Suprapubic skin (tissue), 4 donors: ENCODE measurements at places on chromosomes 5 and 9. TPM values are rescaled to one million over a fixed set of nuclear protein-coding genes. Genes with fewer than 3 reads are reported as not detected.

The ANGPTL2 gene
- total RNA-seq: 19.2 TPM

The SOX30 gene
- not detected for total RNA-seq

The CDC20B gene
- not detected for total RNA-seq

The SSBP2 gene
- total RNA-seq: 54.1 TPM

The SLC45A2 gene
- 1.2 TPM for total RNA-seq

The GFI1B gene
- not detected for total RNA-seq

GRCh38 chr5:131104169-131104808 lies 60.8 kb downstream of the HINT1 start:
- H3K27ac ChIP-seq: no peak overlapping the region
- H3K4me1 ChIP-seq: no peaks in the 10 kb centered on the region
- H3K4me3 ChIP-seq: no peak overlapping the region
- H3K36me3 ChIP-seq: no peaks in the 10 kb centered on the region

DNA sequence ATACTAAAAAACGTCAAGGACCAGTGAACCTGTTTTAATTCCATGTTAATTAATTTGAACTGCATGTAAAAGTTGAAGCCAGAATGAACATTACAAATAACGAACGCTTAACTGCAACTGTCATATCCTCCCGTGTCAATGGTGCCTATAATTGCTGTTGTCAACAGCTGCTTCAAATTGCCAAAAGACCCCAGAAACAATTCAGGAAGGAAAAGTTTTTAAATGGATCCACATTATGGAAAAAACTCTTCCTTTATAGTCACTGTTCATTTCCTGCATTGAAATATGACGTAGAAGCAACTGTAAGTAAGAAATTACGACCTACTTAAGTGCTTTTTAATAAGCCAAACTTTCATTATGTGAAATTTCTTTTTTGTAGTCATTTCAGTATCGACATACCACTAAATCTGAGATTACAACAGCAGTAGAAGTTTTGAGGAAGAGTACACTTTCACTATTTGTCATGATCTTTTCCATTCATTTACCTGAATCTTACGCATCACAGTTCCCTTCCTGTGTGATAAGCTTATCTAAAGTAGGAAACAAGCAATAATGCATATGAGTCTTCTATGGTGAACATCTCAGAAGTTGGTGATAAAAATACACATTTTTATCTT lies 37.8 kb downstream of the MEF2C start:
- DNase-seq: no peak
- H3K36me3 ChIP-seq: no peaks in the 10 kb centered on the region
- H3K27me3 ChIP-seq: no peaks in the 10 kb centered on the region
- no peak overlapping the region for H3K27ac ChIP-seq
- no peaks in the 10 kb centered on the region for H3K4me1 ChIP-seq
- H3K4me3 ChIP-seq: no peak overlapping the region

DNA sequence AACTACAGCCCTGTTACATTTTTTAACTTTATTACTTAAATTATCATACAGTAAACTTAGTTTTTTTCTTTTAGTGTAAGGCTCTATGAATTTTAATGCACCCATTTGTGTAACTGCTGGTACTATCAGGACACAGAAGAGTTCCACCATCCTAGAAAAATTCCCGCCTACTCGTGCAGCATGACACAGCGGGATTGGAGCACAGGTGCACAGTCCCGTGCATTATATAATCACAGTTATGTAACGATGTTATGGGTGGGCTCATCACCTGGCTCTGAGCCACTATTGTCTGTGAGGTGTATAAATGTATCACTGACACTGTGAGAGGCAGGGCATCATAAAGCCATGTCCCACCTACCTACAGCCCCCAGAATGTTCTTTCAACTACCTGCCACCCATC lies 80.7 kb downstream of the DRD1 start:
- DNase-seq: no peak
- no peak overlapping the region for H3K4me3 ChIP-seq
- H3K36me3 ChIP-seq: no peaks in the 10 kb centered on the region

GRCh38 chr5:140043508-140043872 lies 391 bp upstream of the NRG2 start:
- peak overlapping the region; percentile 63 for H3K4me3 ChIP-seq
- DNase-seq: peak; percentile 56
- no peak overlapping the region for H3K27ac ChIP-seq
- peaks cover 24% of the 10 kb centered on the region for H3K27me3 ChIP-seq
- H3K4me1 ChIP-seq: peaks cover 44% of the 10 kb centered on the region

DNA sequence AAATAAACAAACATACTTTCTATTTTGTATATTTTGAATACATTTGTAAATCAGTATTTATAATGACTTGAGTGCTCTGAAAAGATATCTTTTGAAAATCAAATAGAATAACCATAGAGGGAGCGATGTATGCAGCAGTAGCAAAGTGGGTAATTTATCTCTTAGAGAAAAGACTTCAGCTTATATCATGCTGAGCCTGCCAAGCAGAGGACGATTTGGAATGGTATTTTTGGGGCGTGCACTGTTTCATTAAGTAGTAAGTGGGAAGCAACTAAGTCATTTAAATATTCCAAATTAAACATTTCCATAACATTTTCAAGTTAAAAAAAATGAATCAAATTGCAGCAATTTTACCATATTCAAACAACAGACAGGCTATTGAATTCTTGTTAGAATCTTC lies 147.6 kb downstream of the CDH10 start:
- no peak overlapping the region for H3K27ac ChIP-seq
- H3K4me3 ChIP-seq: no peak overlapping the region
- no peak for DNase-seq
- H3K4me1 ChIP-seq: no peaks in the 10 kb centered on the region
- no peaks in the 10 kb centered on the region for H3K36me3 ChIP-seq
- no peaks in the 10 kb centered on the region for H3K27me3 ChIP-seq

DNA sequence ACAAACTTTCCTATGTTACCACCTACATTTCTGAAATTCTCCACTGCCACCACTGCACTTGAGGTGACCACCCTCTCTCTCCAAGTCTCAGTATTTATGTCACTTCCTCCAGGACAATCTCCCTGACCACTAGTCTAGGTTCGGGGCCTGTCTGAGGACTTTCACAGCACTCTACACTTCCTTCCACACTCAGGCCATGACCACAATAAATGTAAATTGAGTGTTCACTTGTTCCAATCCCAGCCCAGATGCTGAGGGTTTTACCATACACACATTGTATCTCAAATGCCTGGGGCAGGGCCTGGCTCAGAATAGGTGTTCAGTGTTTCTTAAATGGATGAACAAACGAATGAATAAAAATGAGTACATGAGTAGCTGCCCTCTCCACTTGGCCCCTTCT lies 26.9 kb upstream of the CCNG1 start:
- peaks cover 13% of the 10 kb centered on the region for H3K4me1 ChIP-seq
- H3K27ac ChIP-seq: no peak overlapping the region
- H3K36me3 ChIP-seq: no peaks in the 10 kb centered on the region
- no peak for DNase-seq
- peaks cover 1% of the 10 kb centered on the region for H3K27me3 ChIP-seq

DNA sequence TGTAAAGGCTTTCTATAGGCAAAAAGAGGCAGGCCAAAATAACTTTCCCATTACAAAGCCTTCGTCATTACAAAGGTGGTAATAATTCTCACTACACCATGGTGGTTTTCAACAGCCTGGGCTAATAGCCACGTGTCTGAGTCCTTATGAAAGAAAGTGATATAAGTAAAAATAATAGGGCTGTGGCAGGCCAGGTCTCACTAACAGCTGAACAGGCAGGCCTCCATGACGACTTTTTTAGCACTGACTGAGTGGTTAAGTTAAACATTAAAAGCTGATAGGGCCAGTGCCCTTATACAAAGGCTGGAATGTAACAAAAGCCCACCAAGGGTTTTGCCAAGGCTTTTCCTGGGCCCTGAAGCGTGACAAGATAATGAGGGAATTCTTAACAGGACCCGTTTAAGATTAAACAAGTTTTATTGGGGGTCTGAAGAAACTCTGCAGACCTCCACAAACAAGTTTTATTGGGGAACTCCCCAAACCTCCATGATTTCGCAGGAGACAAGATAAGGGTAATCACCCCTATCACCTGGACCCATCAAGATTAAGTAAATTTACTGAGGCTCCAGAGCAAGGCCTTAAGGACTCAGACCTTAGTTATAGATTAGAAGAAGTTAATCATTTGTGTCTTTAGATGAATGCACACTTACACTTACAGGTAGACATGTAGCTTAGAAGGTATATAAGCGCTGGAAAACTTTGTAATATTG lies 412.9 kb downstream of the CHSY3 start:
- H3K36me3 ChIP-seq: no peaks in the 10 kb centered on the region
- no peak for DNase-seq
- H3K4me3 ChIP-seq: no peak overlapping the region
- no peaks in the 10 kb centered on the region for H3K27me3 ChIP-seq
- H3K4me1 ChIP-seq: no peaks in the 10 kb centered on the region
- H3K27ac ChIP-seq: no peak overlapping the region

GRCh38 chr9:94808926-94809700 lies 82.6 kb downstream of the AOPEP start:
- no peaks in the 10 kb centered on the region for H3K36me3 ChIP-seq
- no peak overlapping the region for H3K4me3 ChIP-seq
- DNase-seq: no peak

DNA sequence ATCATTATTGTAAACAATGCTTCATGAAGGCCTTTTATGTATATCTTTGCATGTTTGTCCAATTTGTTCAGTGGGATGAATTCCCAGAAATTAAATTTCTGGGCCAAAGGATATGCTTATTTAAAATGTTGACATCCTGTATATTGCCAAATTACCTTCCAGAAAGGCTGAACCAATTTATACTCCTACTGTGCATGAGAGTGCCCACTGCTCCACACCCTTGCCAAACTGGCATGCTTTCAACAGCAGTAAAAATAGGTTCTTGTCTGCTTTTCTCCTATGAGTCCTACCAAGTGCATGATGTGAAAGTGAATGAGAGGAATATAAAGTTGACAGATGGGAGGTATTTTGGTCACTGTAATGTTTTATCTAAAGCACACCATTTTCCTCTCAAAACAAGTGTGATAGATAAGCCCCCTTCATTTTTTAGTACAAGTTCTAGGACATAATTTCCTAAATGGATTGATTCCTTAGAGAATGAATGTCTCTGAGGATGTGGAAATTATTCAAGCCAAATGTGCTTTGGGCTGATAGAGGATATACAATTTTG lies 70.5 kb upstream of the ERBIN start:
- no peak overlapping the region for H3K4me3 ChIP-seq
- H3K4me1 ChIP-seq: no peaks in the 10 kb centered on the region
- no peaks in the 10 kb centered on the region for H3K27me3 ChIP-seq
- no peak overlapping the region for H3K27ac ChIP-seq
- no peak for DNase-seq

DNA sequence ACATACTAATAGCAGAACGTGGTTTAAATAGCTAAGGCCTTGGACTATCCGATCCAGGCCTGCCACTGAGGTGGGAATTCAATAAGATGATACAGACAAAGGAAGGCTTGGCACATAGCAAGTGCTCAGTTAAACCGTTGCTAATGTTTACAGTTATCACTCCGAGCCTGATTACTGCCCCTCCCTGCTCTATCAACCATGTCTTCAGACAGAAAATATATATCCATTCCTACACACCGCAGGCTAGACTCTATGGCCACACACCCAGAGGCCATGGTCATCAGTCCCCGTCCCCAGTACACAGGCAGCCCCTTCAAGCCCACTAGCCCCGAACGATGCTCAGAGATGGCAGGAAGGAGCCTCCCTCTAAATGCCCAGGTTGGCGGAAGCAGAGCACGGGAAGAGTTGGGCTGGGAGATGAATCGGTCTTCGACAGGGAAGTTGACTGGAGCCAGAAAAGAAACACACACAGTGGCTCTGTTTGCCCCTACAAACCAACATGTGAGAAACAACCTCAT lies 49.7 kb upstream of the STXBP1 start:
- peaks cover 93% of the 10 kb centered on the region for H3K4me1 ChIP-seq
- H3K27me3 ChIP-seq: no peaks in the 10 kb centered on the region
- H3K36me3 ChIP-seq: peaks cover 7% of the 10 kb centered on the region

GRCh38 chr9:4986296-4986695 lies 1.2 kb downstream of the JAK2 start:
- peak overlapping the region; percentile 98 for H3K27ac ChIP-seq
- H3K4me1 ChIP-seq: peaks cover 48% of the 10 kb centered on the region
- no peak for DNase-seq
- no peaks in the 10 kb centered on the region for H3K27me3 ChIP-seq

DNA sequence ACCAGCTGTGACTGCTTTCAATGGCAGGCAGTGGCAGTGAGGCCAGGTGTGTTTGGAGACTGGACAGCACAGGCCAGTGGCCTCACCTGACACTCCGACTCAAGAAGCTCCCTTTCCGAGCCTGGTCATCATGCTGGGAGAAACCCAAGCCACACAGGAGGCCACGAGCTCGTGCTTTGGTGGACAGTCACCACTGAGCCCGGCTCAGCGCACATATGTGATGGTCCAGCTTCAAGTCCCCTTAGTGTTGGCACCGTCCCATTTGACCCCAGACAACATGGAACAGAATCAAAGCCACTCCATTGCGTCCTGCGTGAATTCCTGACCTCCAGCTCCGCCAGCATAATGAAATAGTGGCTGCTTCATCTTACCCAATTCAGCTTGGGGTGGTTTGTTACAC lies 64.0 kb upstream of the PPP1R26 start:
- DNase-seq: no peak
- H3K27ac ChIP-seq: no peak overlapping the region
- peaks cover 5% of the 10 kb centered on the region for H3K4me1 ChIP-seq
- no peak overlapping the region for H3K4me3 ChIP-seq
- H3K36me3 ChIP-seq: no peaks in the 10 kb centered on the region

GRCh38 chr5:102545175-102545574 lies 46.4 kb upstream of the SLCO6A1 start:
- H3K4me1 ChIP-seq: peaks cover 3% of the 10 kb centered on the region
- H3K27ac ChIP-seq: no peak overlapping the region
- no peak overlapping the region for H3K4me3 ChIP-seq

DNA sequence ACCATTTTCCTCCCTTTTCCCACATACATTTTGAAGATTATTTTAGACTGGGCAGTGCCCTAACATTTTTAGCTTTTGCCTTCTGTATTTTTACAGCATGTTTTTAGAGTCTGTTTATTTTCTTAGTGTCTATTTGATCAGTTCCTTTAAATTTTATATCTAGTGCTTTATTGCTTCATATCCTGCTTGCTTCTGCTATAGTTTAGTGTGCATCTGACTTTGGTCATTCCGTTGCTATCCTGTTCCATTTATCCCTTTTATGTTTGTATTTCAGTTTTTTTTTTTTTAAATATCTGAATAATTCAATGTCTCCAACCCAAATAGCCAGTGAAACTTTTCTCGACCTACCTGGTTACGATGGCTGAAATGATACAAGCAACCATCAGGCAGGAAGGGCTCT lies 203.8 kb downstream of the ARHGAP26 start:
- H3K27me3 ChIP-seq: no peaks in the 10 kb centered on the region
- H3K36me3 ChIP-seq: no peaks in the 10 kb centered on the region
- no peaks in the 10 kb centered on the region for H3K4me1 ChIP-seq
- no peak overlapping the region for H3K4me3 ChIP-seq

GRCh38 chr5:152097128-152097527 lies 172.5 kb upstream of the GLRA1 start:
- H3K27me3 ChIP-seq: no peaks in the 10 kb centered on the region
- H3K27ac ChIP-seq: no peak overlapping the region
- H3K4me3 ChIP-seq: no peak overlapping the region
- no peak for DNase-seq

GRCh38 chr9:6584881-6585597 lies 60.5 kb downstream of the GLDC start:
- H3K27me3 ChIP-seq: no peaks in the 10 kb centered on the region
- no peaks in the 10 kb centered on the region for H3K36me3 ChIP-seq
- H3K27ac ChIP-seq: no peak overlapping the region
- no peak for DNase-seq

- no peaks in the 10 kb centered on the region for H3K36me3 ChIP-seq
- H3K4me3 ChIP-seq: no peak overlapping the region
- no peak for DNase-seq
- H3K4me1 ChIP-seq: no peaks in the 10 kb centered on the region
- H3K27me3 ChIP-seq: no peaks in the 10 kb centered on the region
- H3K27ac ChIP-seq: no peak overlapping the region
Measured at GRCh38 chr5:41995193-41995592, 70.1 kb downstream of the FBXO4 start.
